ENCODE measurements at places on chromosomes 13 and 19.
A peak's percentile ranks its signal among the peaks of the same experiment; 100 is the strongest.

DNA sequence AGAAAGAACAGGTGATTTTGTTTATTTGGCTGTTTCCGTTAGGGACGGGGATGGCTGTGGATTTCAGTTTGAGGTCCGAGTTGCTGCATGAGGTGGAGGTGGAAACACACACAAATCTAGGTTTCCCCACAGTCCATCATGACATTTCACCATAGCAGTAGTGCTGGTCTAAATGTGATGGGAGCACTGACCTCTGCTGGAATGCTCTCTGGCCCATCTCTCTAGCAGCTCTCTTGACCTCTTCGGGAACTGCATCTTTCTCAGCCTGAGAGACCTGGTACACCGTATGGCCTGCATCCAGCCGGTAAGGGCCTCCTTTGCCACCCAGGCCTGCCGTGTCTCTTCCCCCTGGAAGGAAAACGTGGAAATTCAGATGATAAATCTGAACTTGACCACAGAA lies 154.0 kb downstream of the RGCC start:
- no peak for DNase-seq

GRCh38 chr19:3375221-3376090 lies 9.1 kb downstream of the NFIC start:
- DNase-seq = peak; percentile 80

DNA sequence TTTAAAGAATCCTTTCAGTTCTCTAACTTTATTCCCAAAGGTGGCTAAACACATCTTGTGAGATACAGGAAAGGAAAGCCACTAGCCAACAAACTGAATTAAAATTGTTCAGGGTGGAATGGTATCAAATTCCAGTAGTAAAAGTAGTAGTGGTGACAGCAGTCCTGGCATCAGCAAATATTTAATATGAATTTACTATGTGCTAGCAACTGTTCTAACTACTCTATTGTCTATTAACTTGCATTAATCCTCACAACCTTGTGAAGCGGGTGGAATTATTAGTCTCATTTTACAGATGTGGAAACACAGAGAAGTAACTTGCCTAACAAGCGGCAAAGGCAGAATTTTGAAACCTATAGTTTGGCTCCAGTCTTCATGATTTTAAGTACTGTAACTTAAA lies 130.1 kb downstream of the KLF12 start:
- no peak for DNase-seq

GRCh38 chr13:50691176-50691680 lies 152.3 kb downstream of the DLEU7 start:
- DNase-seq = no peak

DNA sequence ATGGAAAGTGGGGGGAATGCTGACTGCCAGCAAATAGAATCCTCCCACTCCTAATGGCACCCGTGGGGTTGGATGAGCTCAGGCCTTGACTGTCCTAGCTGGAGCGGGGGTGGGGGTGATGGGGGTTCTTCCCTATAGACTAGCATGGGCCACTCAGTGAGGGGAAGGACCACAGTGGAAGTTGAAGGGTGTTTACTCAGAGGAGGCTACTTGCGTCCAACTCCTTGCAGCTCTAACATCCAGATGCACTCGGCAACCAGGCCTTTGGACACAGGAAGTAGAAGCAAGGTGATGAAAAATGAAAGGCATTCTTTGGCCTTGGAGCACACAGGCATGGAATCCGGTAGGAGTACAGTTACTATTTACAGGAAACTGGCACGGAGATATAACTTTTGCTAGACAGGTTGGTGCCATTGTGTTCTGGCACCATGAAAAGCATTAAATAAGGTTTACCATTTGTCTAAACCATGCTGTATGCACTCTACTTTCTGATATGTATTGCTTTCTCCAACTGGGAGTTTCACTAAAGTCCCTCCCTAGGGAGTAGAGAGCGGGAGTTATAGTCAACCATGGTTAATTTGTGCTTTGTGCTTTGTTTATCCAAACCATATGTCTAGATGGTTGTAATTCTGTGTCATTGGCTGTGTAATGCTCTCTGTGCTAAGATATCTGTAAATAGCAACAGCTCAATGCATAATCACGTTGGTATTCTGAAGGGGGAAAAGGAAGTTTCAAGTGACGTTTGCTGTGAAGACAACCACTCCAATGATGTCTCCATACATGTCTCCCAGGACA lies 125.3 kb downstream of the TSHZ3 start:
- DNase-seq = no peak

GRCh38 chr19:958967-959855 lies 24.9 kb upstream of the WDR18 start:
- DNase-seq = peak; percentile 72

GRCh38 chr13:40340368-40341095 lies 325.9 kb downstream of the FOXO1 start:
- DNase-seq = no peak

DNA sequence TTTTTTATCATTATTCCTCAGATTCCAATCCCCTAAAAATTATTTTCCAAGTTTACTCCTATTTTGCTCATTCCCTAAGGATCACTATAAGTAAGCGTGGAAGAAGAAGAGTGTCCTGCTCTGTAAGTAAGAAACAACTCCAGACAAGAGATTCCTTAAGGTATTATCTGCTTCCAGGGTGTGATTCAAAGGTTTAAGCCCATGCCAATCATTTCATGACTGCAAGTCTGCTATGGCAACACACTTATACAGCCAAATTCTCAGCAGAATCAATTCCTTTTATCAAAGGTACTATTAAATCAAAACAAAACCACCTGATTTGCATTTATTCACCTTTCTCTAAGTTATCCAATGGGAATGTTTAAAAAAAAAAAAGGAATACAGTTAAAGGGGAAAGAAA lies 43.7 kb downstream of the FOXO1 start:
- no peak for DNase-seq

DNA sequence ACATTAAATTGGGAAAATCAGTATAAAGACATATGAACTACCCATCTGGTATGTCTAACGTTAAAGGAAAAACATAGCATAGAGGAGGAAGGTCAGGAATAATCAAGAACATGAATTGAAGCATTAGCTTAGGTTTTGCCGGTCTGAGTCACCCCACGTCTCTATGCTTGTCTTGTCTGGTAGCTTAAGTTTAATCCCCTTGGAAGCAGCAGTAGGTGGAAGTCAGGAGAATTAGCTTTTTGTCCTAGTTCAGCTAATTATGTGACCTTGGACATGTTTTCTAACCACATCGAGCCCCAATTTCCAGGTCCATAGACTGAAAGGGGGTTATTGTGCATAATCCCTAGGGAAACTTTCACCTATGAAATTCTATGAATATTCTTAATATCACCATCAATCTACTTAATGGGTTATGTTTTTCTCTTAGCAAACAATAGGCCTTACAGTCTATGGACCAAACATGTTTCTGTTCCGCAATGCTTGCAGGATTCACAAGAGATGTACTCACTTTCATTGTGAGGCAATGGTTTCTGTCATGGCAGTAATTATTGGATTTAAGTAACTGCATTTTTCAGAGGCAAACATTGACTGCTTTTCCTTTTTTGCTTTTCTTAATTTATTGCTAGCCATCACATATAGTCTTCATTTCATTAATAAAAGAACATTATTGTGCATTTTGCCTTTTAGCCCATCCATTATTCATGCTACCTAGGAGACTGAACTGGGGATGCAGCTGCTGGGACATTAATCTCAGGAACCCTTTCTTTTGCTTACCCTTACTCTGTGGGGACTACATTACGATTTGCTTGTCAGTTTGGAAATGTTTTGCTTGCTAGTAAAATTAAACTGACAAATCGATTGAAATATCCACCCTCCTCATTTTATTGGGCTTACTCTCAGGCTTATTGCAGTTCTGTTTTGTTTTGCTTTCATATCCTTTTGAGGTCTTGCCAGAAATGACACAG lies 304.8 kb upstream of the MAB21L1 start:
- no peak for DNase-seq

DNA sequence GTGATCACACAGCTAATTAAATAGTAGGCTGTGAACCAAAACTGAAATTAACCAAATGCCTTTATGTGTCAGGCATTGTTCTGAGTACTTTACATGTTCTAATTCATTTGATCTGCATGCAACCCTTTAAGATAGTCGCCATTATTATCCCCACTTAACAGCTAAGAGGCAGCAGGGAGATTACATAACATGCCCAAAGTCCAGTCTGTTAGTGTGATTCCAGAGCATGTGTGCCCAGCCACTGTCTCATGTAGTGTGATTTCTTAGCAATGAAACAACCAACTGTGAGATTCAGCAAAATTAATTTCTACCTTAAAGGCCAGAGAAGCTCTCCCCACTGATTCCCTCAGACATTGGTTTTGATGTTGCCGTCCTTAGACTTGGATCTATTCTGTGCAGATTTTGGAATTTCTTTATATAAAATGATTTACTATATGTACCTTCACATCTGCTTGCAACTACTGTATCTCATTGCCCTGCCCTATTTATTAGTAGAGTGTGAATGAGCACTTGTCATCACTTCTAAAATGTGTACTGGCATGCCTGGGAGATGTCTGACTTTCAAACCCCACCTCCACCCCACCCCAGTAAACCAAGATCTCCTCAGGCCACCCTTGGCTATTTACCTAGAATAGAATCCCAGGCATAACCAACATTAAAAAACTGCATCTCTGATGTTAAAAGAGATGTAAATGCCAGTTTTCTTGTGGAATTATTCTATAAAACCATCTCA lies 41.2 kb downstream of the POLR1D start:
- no peak for DNase-seq

DNA sequence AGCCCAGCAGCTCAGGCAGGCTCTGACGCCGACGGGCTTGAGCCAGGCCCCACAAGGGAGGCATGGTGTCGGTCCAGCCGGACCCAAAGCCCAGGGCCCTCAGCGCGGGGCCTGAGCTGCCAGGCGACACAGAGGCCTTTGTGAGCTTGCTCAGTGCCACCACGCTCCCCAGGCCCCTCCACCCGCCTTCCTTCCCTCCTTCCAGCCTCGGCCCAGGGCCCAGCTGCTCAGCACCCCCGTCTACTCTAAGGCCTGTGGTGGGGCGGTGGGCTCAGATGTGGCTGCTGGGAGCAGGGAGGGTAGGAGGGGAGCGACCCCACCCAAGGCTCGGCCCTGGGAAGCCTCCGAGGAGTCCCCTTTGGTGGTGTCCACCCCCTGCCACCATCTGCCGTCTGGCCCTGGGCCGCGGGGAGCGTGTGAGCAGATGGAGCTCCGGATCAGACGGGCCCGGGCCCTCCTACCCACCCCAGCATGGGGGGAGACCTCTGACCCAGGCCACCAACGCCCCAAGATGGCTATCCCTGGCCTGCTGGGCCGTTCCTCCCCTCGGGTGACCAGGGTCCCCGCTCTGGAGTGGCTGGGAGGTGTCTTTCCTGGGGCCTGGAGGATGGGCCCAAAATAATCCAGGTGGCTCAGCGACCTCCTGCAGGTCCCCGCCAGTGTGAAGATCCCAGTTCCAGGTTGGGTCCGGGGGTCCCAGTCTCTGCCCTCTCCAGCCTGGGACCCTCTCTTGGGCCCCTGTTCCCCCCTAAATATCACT lies 7.8 kb downstream of the ZBTB7A start:
- DNase-seq = peak; percentile 87

GRCh38 chr13:30796132-30796572 lies 60.8 kb downstream of the ALOX5AP start:
- no peak for DNase-seq

DNA sequence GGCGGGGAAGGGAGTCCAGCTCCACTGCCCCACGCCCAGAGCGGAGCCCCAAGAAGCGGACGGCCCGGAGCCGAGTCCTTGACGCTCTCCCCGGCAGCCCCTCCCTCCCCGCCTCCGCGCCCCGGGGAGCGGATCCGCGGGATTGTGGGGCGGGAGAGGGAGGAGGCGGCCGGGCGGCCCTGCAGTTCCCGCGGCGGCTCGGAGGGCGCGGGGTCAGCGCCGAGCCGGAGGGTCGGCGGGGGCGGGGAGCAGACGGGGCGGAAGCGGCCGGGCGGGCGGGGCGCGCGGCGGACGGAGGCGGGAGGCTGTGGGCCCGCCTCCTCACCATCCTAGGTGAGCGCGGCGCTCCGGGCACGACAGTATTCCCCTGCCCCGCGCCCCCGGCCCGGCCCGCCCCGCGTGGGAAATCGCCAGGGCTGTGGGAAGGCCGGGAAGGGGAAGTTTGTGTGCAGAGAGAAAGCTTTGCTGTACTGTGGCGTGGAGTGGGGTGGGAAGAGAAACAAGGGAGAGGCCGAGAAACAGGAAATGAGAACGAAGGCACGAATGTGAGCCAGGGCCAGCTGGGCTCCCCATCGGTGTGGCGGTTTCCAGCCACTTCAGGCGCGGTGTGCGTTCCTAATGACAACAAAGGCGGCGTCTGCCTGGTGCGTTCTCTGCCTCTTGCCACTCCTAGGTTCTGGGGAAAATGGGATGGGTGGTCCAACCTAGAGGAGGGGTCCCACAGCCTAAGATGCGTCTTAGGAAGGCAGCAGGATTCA lies 1.3 kb upstream of the KLF12 start:
- peak; percentile 50 for DNase-seq

GRCh38 chr13:45473627-45474026 lies 8.9 kb downstream of the COG3 start:
- no peak for DNase-seq

GRCh38 chr13:105595471-105595870 lies 940.0 kb downstream of the EFNB2 start:
- no peak for DNase-seq

DNA sequence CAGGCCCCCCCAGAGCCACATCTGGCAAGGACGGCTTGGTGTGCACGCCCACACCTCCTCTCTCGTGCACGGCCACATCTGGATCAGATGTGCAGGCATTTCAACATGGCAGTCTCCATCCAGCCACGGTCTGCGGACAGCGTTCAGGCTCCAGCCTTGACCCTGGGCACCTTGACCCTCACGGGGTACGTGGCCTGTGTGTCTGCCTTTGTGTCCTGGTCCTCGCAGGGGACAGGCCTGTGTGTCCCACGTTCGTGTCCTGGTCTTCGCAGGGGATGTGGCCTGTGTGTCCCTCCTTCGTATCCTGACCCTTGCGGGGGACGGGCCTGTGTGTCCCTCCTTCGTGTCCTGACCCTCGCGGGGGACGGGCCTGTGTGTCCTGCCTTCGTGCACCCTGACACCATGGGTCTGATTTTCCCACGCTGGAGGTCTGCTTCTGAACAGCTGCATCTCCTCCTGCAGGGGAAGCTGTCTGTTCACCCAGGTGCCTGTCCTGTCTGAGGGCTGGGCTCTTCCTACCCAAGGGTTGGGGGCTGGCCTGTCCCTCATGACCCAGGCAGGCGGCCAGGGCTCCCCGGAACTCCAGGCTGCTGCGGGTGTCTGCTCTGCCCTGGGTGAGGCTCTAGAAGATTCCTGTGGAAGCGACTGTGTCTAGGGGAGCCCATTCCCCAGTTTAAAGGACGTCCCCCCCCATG lies 25.3 kb downstream of the RASA3 start:
- peak; percentile 42 for DNase-seq

- no peak for DNase-seq
Observed at GRCh38 chr13:42745655-42746054, 35.7 kb upstream of the FAM216B start.

- no peak for DNase-seq
Observed at GRCh38 chr13:59458908-59459579, 704.7 kb downstream of the DIAPH3 start.

- peak; percentile 79 for DNase-seq
Observed at GRCh38 chr13:98839856-98840769, 87.6 kb upstream of the SLC15A1 start.
